ENCODE measurements at places on chromosomes 4 and X.

- DNase-seq = no peak
These were observed 50.3 kb downstream of the CHRDL1 start for GRCh38 chrX:110745288-110745687.

DNA sequence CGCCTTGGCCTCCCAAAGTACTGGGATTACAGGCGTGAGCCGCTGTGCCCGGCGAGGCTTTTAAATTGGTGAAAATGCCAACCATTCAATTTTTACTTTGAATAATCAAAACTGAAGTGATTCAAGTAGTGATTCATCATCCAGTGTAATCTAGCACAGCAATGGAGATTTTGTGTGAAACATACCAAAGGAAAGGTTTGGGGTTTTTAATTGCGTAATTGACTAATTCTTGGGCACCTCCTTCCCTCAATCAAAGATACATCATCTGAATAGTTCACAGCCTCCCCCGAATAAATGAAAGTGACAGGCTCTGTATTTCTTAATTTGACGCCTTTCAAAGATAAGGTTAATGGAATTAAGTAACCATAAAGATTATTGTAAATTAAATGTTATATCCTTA lies 69.0 kb downstream of the DMD start:
- no peak for DNase-seq

GRCh38 chr4:13266687-13267086 lies 217.5 kb downstream of the RAB28 start:
- DNase-seq = no peak

DNA sequence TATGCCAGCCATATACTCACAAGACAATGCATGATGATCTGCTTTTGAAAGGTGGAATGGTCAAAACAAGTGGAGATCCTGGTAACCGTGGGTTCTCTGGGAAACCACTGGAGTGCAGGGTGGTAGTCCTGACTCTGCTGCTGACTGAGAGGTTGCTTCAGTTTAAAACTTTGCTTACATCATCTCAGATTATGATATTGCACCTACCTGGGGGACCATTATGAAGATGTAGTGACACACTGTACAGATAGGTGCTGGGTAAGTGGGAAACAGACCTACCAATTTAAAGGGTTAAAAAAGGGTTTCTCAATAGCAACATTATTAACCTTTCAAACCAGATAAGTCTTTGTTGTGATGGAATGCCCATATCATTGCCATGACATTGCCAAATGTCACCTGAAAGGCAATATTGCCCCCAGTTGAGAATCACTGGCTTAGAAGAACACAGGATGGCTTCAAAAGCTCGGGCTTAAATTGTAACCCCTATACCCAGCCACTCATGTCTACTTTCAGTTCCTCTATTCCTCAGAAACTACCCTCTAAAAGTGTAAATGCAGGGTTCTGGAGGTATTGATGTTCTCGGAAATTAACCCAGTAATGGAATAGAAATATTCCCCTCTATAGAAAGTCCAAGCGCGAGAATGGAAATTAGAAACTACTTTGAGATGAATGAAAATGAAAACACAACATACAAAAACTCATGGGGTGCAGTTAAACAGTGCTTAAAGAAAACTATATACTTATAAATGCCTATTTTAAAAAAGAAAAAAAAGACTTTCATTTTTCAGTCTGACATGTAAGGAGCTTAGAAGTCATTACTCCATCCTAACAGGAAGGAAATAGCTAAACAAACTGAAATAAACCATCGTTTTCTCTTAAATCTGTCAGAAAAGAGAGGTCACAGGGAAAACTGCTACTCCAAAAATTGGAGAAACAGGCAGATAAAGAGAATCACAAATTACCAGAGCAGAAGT lies 65.8 kb downstream of the ARHGEF6 start:
- DNase-seq = no peak

DNA sequence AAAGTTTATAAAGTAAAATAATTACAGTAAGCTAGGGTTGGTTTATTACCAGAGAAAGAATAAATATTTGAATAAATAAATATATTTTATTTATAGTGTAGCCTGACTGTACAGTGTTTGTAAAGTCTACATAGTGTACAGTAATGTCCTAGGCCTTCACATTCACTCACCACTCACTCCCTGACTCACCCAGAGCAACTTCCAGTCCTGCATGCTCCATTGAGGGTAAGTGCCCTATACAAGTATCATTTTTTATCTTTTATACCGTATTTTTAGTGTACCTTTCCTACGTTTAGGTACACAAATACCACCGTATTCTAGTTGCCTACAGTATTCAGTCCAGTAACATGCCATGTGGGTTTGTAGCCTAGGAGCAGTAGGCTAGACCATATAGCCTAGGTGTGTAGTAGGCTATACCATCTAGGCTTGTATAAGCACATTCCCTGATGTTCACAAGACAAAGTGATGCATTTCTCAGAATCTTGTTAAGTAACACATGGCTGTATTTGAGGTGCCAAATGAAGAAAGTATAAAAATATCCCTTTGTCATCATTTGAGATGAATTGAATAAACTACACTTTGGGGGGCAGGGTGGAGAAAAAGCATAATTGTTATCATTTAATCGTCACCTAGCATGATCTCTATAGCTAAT lies 14.7 kb upstream of the KLHL8 start:
- no peak for DNase-seq

DNA sequence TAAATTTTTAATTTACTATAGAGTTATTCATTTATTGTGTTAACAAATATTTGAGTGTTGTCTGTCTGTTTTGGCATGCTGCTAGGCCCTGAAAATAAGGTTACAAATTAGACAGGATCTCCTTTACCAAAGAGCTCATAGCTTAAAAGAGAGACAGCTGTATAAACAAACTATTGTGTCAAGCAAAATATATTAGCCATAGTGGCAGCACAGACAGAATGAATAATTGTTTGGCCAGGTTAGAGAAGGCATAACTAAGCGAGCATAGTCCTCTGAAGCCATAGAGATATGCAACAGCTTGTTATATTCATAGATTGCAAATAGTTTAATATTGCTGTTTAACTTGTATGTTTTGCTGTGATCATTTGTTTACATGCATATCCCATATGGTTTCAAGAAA lies 66.7 kb upstream of the NDUFC1 start:
- no peak for DNase-seq

DNA sequence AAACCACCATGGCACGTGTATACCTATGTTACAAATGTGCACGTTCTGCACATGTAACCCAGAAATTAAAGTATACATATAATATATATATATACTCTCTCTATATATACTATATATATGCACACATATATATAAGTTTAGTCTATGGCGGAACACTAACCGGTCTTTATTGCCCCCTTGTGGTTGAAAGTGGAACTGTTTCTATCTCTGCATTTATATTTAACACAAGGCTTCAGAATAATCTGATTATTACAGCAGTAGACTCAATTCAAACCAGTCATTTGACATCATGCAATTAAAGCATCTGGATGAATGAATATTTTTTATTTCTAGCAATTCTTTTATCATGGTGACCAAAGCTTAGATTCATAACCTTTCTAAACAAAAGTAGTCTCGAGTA lies 14.6 kb downstream of the RAB9B start:
- DNase-seq = peak; percentile 28

DNA sequence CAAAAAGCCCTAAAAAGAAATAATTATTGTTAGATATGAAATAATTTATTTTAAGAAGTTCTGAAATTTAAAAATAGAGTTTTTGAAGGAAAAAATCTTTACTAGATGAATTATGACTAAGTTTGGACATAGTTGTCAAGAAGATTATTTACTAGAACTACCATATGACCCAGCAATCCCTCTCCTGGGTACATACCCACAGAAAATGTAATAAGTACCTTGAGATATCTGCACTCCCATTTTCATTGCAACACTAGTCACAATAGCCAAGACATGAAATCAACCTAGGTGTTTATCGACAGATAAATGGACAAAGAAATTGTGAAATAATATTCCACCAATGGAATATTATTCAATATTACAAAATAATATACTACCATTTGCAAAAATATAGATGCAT lies 109.9 kb downstream of the PDHA2 start:
- no peak for DNase-seq

- no peak for DNase-seq
These were observed 2.7 kb downstream of the SLC34A2 start for GRCh38 chr4:25658357-25658771.

DNA sequence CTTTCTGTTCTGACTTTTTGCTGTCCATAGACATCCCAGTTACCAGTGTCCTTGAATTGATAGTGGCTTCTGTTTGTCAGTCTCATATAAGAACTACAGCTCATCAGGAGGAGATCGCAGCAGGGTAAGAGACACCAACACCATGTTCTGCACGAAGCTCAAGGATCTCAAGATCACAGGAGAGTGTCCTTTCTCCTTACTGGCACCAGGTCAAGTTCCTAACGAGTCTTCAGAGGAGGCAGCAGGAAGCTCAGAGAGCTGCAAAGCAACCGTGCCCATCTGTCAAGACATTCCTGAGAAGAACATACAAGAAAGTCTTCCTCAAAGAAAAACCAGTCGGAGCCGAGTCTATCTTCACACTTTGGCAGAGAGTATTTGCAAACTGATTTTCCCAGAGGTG lies 30.1 kb downstream of the GUCY1A1 start:
- DNase-seq = no peak

GRCh38 chr4:112181358-112182000 lies 36.2 kb downstream of the FAM241A start:
- no peak for DNase-seq

- DNase-seq = no peak
These were observed 35.3 kb downstream of the CXCL1 start for GRCh38 chr4:73904491-73904890.

DNA sequence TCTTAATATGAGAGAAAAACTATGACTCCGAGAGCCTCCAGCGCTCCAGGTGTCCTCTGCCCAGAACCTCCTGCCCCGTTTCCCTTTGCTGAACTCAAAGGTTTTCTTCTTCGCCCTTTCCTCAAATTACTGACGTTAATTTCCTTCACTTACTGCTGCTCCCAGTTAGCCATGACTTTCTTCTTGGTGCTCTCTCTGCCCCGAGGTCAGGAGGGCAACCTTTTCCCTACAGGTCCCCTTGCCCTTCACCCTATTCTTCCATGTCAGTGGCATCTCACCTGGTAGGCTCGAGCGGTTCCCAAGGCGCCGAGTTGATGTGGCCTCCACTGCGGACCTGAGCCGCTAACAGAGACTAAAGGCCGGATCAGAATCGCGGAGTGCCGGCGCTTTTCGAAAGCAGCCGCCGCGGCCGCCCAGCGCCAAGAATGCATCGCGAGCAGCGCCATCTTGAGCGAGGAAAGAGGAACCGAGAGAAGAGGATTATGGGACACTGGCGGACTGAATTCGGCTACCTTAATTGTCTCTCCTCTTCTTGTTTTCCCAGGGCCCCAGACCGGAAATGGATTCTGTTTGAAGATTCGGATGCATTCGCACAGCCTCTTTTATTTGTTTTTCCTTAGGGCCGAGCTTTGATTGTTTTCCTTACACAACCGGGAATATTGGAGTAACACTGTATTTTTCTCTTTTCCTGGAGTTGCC lies at the start of gene ABCB7:
Gene ABCB7, minus strand, starts transcription at position 457 of the 699 bp plus-strand sequence. Its CDS starts 11 bp downstream, at position 446.
- DNase-seq = peak; percentile 10

- no peak for DNase-seq
These were observed 463.4 kb upstream of the GRID2 start for GRCh38 chr4:91840359-91840758.

DNA sequence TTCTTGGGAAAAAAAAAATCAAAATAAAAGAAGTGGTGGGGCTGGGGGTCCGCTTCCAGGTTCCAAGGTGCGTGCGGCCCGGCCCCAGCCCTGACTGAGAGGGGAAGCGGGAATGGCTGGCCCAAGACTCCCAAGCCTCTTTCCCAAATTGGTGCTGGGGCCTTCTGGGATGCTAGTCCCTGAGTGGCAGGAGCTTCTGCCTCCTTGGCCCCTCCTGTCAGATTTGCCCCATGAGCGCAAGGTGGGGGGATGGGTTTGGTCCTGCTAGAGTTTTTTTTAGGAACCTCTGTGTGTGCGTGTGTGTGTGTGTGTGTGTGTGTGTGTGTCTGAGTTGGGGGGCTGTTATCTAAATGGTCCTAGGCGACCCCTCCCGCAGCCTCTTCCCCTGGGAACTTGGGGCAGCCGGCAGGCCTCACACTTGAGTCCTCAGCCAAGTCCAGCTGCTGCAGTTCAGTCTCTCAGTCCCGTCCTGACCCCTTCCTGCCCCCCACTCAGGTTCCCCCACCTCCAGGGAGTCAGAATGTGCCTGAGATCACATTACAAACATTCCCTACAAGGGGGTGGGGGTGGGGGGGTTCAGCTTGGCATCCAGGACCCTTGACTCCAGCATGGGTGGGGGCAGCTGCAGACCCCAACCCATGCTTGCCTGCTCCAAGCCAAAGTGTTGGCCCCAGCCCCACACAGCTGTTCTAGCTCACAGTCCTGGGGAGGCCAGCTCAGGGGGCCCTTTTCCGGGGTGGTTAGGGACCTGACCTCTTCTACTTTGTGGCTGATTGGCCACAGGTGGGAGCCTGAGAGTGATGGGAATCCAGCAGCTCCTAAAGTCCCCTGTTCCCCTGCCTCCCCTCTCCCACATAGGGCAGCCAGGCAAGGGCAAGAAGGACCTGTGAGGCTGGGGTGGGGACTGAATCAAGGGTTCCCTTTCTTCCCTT lies 4.0 kb downstream of the EFNB1 start:
- DNase-seq = no peak

- DNase-seq = no peak
These were observed 24.8 kb upstream of the EOLA2 start for GRCh38 chrX:149962859-149963757.

DNA sequence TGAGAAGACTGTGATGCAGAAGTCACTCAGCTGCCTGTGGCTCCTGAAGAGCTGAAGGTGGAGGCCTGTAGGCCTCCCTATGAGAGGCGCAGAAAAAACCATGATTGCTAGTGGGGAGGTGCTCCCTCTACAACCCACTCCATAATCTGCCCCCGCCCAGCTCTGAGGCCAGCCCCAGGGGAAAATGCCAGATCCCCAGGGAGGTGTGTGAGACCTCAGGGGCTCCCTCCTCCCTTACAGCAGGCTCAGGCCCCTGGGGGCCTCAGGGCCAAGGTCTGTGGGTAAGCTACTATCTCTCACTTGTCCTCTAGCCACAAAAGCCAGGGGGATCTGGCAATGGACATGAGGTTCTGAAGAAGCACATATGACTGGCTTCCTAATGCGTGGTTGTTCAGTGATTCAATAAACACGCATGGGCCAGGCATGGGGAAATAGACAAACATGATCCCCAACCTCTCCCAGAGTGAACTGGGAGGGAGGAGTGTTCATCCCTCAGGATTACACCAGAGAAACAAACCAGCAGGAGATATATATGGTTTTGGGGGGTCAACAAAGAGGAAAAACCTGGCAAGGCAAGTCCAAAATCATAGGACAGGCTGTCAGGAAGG lies 51.0 kb upstream of the MTM1 start:
- DNase-seq = no peak

DNA sequence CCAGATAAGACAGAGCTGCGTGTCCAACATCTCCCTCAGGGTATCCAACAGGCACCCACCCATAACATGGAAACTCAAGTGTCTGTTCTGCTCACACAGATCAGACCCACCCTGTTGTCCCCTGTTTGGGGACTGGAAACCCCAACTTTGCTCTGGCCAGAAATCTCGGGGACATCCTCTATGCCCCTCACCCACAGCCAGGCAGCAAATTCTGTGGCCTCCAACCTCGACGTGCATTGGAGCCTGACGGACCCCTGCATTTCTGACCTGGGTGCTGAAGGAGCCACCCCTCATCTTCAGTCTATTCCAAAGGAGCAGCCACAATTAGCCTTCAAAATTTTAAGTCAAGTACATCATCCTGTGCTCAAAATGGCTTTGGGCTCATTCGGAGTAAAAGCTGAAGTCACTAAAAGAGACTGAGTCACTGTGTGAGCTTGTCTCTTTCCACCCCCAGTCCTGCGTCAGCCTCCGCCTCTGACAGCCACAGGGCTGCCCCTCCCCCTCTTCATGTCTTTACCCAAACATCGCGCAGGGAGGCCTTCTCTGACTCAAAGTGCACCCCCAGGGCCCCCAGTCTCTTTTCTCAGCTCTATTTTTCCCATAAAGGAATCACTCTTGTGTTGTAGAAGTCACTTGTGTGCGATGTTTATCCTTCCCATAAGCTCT lies 24.4 kb upstream of the PDE6B start:
- DNase-seq = peak; percentile 21
